ENCODE measurements at places on chromosomes 6 and 20.

DNA sequence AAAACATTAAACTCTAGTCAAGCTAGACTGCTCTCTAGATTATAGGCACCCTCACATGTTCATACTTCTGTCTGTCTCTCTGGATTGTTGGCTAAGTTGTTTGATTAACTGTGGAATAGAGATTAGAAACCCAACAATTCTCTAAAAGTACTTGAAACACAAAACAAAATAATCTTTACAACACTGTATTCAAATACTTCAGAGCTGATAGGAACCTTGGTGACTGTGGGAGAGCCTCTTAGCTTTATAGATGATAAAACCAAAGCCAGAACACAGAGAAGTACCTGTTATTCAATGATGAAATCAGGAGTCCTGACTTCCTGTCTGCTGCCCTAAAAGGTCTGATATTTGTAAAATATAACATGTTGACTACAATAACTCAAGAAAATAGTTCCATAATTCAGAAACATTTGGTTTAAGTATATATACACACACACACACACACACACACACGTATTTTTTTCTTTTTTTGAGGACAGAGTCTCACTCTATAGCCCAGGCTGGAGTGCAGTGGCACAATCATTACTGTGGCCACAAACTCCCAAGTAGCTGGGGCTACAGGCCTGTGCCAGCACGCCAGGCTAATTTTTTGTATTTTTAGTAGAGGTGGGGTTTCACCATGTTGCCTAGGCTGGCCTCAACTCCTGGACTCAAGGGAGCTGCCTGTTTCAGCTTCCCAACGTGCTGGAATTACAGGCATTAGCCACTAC lies 222.0 kb downstream of the FUT9 start:
- no peak for DNase-seq

DNA sequence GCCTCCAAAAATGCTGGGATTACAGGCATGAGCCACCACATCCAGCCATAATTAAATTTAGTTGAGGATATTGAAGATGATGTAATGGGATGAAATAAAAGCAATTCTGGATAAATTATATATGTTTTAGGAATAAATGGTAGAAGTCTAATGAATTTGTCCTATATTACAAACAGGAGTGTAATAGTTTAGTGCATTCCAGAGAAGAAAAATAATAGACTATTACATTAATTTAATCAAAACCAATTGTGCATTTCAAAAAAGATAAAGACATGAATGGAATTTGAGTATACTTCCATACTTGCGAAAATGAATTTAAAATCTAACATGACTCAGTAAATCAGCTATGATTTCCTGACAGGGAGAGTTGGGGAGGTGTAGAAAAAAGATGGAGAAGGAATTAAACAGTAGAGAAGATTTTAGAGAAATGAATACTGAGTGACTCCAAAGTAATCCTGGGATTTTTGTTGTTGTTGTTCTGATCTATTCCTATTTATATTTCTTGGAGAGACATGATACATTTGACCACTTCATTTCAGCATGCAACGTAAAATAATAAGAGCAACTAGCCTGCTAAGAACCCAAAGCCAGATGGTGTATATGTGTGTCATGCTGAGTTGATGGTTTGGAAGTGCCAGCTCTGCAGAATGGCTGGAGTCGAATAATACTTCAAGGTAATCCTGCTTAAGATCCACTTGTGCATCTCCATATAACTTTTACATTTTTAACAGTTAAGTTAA lies 67.4 kb downstream of the AIG1 start:
- DNase-seq, result no peak

- DNase-seq, result no peak
These were observed 95.8 kb downstream of the TMEM242 start for GRCh38 chr6:157227202-157228166.

GRCh38 chr6:12328701-12329100 lies 38.5 kb downstream of the EDN1 start:
- no peak for DNase-seq

DNA sequence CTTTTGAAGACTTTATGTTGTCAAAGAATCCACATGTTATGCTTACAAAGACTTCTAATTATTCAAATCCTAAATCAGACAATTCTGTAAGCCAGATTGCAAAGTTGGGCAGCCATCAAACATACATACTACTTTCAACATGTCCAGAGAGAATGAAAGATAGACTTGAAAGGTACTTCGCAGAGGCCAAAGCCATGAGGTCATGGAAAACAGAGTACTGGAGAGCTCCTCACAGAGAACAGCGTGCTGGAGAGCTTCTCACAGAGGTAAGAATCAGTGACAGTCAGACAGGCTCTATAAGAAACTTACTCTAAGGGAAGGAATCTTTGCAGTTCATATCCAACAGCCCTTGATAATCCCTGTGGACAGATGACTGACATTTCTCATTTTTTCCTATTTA lies 400.2 kb downstream of the GJA1 start:
- DNase-seq, result no peak

GRCh38 chr6:19669206-19669605 lies 168.0 kb upstream of the ID4 start:
- DNase-seq, result no peak

GRCh38 chr6:131949909-131950766 lies 1.0 kb downstream of the CCN2 start:
- peak; percentile 87 for DNase-seq

GRCh38 chr6:107244082-107244741 lies 128.9 kb upstream of the BEND3 start:
- no peak for DNase-seq

GRCh38 chr6:21166754-21167153 lies 426.8 kb upstream of the SOX4 start:
- DNase-seq, result no peak

- no peak for DNase-seq
These were observed 236.5 kb upstream of the AFDN start for GRCh38 chr6:167590193-167590592.

- DNase-seq, result no peak
These were observed 629.4 kb upstream of the FLRT3 start for GRCh38 chr20:14966808-14967207.

DNA sequence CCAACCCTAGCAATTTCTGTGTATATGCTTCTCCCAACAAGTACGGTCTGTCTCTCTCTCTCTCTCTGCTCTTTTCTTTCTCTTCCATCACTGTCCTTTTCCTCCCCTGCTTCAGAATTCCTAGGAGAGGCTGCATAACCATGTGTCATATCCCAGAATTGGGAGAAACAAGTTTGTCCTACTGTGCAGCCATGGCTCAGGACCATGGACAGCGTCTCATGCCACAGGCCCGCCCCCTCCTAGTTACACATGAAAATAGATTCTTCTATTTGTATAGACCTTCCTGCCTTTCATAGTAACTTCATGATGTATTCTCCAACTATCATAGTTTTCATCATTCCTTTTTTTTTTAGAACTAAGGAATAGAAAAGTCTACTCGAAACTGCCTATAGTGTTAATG lies 98.0 kb downstream of the FNDC1 start:
- no peak for DNase-seq
